ENCODE measurements at places on chromosomes 13 and 19.

GRCh38 chr13:30639671-30640070, 22.0 kb downstream of the USPL1 start:
- DNase-seq = no peak

GRCh38 chr19:7746903-7747884, at the start of gene CD209:
Gene CD209, minus strand, starts transcription at chr19:7747534. Its CDS starts 23 bp downstream, at chr19:7747511.
- no peak for DNase-seq

DNA sequence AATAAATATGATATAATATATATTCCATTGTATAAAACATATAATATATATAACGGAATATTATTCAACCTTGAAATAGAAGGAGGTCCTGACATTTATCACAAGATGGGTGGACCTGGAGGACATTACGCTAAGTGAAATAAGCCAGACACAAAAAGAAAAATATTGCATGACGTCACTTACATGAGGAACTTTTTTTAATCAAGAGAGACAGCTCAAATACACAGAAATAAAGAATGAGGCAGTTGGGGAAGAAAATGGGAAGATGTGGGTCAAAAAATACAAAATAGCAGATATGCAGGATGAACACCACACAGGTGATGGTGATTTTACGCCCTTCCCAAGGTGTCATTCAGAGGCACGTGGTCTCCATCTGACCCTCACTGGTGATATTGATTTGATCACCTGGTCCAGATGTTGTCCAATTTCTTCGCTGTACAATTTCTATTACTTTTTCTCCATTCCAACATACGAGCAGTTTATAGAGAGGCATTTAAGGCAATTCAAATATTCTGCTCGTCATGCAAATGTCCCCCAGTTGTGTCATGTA, 513 bp upstream of the ZNF317 start:
- DNase-seq = no peak

DNA sequence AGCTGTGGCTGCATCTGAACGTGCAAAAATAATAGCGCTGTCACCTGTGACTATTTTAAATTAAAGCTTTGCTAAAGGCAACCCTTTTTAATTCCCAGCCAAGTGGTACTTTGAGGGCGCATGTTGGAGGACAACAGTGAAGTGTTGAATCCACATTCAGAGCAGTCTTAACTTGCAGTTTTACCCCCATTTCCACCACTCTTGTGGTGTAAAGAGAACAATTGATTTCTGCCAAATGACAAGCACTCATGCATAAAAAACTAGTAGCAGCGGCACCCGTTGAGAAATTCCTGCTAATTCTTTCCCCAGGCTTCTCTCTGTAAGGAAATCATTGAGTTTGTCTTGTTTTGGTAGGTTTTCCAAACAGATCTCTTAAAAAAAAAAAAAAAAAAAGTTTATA, 1033.3 kb downstream of the EFNB2 start:
- no peak for DNase-seq

DNA sequence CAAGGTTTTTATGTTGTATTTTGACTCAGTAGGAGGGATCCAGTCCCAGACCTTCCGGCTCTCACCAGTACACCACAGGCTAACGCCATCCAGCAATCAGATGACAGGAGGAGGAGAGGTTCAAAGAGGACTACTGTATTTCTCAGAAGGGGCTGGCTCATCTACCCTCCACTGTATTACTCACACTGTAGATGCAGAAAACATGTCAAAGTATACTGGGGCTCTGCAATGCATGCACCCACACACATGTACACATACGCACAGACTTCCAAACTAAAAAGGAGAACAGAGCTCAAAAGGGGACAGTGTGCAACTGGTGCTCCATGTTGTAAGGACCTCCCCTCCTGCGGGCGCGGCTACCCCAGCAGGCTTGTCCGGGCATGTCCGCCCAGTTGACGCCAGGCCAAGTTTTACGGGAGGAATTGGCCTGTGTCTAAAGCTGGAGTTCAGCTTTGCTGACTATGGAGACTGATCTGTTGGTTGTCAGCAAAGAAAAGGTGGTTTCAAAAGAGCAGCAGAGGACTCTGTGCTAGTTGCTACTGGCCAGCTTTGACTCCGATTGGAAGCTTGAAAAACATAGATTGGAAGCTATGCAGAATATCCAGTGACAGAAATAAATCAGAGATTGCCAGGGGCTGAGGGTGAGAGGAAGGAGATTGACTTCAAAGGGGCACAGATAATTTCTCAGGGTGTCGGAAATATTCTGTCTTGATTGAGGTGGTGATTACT, 314.2 kb downstream of the DLEU7 start:
- DNase-seq = no peak

DNA sequence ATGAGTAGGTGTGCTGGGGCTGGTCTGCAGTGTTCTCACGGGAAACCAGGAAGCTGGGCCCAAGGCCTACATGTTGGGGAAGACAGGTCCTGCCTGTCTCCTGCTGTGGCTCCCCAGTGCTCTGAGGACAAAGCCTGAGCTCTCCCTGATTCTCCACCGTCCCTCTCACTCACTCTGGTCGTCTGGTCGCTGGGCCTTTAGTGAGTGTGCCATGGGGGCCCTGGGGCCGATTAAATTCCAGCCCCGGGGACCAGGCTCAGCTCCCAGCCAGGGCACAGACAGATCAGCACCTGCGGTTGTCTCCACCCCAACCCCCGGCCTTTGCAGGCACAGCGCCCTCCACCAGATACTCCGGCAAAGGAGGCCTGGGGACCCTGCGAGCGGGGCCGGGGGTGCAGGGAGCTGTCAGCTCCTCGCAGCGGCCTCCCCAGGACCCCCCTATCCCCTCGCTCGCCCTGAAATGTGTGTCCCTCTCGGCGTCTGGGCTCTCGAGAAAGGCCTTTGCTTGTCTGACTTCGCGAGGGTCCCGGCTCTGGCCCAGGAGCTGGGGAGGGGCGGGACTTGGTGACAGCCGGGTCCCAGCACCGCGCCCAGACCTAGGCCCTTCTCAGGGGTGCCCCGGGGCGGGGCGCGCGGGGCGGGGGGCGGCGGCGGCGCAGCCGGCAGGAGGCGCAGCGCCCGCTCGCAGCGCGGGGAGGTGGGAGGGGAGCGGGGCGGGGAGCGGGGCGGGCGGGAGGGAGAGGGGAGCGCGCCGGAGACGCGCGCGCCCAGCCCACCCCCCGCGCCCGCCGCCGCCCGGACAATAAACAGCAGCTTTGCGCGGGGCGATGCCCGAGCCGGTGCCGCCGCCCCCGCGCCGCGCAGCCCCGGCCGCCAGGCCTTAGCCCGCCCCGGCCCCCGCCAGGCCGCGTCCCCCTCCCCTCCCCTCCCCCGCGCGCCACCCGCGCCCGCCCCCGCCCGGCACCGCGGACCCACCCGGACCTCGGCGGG, at the start of gene PALM:
Gene PALM, plus strand, starts transcription at position 782 of the 990 bp plus-strand sequence. CDS start 212 bp downstream, outside the sequence.
- no peak for DNase-seq

DNA sequence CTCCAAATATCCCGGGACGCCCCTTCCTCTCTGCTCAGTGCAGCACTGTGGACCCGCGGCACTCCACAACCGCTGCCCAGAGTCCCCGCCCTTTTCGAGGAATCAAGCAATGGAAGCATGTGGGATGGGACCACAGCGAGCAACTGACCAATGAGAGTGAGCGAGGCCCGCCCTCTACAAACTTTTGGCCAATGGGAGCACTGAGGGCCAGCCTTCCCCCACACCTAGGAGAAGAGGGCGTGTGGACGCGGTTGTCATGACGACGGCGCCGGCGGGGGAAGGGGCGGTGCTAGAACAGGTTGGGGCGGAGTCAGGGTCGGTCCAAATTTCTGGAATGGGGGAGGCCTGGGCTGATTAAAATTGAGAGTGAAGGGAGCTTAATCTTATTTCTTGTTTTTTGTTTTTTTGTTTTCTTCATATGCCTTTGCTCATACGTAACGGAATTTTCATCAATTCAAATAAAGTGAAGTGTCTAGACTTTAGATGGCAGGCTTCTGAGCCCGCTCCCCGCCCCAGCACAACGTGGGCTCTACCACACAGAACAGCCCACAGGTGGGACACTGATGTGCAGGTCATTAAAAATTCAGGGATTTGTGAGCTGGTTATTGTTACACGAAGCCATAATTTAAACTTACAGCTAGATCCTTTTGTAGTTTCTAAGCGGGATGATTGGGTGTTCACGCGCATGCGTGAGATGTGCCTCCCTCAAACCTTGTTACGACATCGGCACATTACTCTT, at the start of gene DNAAF3:
Gene DNAAF3, minus strand, starts transcription at position 84 of the 739 bp plus-strand sequence. CDS start 200 bp downstream, outside the sequence.
- peak; percentile 61 for DNase-seq

DNA sequence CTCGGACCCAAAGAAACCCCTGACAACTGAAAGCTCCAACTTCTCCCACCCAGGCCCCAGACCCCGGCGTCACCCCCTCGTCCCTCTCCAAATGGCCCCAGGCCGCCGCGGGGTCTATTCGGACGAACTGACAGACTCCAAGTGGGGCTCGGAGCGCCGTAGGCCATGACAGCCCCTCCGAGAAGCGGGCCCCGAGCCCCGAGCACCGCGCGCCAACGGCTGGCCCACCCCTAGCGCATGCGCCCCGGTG, 360 bp downstream of the DDX39A start:
- DNase-seq = peak; percentile 76

DNA sequence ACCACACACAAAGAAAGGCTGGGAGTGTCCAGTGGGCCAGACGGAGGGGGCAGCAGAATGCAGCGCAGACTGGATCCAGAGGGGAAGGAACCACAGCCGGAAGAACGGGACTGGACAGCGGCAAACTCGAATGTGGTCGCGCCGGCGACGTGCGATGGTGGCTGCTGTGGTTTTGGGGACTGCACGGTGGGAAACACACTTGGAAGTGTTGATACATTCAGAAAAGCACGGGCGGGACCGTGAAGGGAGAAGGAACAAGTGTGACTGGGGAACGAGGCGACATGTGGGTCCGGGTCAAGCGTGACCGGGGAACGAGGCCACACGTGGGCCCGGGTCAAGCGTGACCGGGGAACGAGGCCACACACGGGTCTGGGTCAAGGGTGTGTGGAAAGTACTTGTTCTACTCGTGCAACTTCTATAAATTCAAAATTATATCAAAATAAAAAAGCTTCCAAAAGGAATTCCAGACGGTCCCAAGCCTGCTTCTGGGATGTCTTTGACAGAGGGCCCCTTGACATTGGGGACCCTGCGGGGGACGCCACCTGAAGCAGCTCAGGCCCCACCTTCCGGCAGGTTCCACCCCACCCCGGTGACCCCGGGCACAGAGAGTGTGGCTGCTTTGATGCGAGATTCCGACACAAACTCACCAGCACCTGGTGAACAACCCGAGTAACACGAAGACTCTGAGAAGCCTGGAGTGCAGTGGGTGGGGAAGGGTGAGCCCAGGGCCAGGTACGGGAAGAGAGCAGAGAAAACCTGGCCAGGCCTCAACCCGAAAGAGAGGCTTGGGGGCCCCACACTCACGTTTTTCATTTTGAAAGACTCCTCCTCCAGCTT, 25.1 kb upstream of the C13orf46 start:
- no peak for DNase-seq

DNA sequence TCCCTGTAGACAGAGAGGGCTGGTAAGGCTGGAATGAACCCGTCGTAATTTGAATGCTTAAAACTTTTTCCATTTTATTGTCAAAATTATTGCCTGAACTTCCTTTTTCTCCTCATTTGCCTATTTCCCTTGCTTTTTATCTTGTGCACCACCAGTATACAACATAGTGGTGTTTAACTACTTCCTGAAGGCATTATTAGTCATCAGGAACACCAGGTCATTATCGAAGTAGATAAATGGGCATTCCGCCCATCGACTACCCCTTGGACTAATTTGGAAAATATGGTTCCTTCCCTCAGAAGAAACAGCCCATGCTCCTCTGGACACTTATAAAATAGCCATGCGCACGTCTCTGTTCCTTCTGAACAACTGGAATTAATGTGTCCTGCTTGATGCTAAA, 232.1 kb downstream of the TM9SF2 start:
- DNase-seq = no peak
